GM23338 (cell line): ENCODE measurements at places on chromosomes 5 and 9.

GRCh38 chr9:71147368-71147767, 25.9 kb upstream of the TRPM3 start:
- no peaks in the 10 kb centered on the region for H3K36me3 ChIP-seq
- no peaks in the 10 kb centered on the region for H3K27me3 ChIP-seq
- no peak overlapping the region for H3K4me3 ChIP-seq
- no peak overlapping the region for H3K27ac ChIP-seq
- DNase-seq: no peak

DNA sequence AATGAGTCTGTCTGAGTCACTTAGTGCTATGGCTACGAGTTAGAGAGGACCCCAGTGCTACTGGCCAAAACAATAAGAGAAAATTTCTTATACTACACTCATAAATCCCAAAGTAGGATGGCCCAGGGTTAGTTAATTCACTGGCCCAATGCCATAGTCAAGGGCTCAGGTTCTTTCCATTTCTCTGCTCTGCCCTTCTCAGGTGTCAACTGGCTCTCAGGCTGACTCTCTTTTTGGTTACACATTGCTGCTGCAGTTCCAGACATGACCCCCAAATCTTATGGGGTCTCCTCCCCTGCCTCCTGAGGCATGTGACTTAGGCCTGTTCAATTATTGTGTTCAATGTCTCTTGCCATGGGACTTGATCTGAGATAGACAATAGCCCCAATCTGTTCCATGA, 70.4 kb downstream of the ARHGEF37 start:
- H3K36me3 ChIP-seq: no peaks in the 10 kb centered on the region
- H3K4me1 ChIP-seq: no peaks in the 10 kb centered on the region
- H3K27me3 ChIP-seq: no peaks in the 10 kb centered on the region

DNA sequence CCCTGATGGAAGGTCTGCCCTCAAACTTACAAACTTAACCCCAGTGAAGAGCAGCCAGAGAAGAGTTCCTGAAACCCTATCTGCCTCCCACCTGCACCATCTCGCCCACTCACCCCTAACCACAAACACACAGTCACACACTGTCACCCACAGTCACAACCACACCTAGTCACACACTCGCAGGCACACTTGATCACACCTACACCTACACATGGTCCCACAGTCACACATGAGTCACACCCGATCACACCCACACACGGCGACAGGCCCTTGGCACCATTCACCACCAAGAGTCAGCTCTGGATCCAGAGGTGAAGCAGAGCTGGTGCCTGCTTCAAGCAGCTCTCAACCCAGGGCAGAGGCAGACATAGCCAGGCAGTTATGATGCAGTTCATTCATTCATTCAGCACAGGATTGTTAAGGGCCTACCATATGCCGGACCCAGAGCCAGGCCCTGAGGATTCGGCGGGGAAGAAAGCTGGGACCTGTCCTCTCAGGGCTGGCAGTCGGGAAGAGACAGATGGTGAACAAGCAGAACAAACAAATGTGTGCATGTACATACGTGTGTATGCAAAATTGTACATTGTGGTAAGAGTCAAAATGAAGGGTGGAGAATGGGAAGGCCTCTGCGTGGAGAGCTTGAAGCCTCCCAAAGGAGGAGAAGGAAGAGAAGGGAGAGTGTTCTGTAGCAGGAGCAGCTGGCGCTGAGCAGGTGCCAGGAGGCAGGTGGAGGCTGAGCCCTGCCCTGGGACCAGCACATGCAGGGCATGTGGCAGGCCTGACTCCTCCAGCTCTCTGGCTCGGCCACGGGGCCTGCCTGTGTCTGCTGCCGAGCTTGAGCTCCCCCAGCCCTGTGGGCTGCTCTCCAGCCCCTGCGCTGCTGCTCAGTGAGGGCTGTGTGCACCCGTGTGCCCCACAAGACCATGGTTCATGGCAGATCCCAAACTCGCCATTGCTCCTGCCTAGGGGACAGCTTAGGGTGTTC, 6.4 kb downstream of the TSPAN17 start:
- no peaks in the 10 kb centered on the region for H3K36me3 ChIP-seq
- DNase-seq: no peak
- no peak overlapping the region for H3K4me3 ChIP-seq
- H3K27me3 ChIP-seq: no peaks in the 10 kb centered on the region

GRCh38 chr5:10145923-10146401, 103.7 kb downstream of the ATPSCKMT start:
- peak; percentile 47 for DNase-seq
- no peaks in the 10 kb centered on the region for H3K36me3 ChIP-seq
- no peaks in the 10 kb centered on the region; the same call in 1 of the 2 replicates for H3K4me1 ChIP-seq
- H3K27me3 ChIP-seq: no peaks in the 10 kb centered on the region
- no peak overlapping the region for H3K4me3 ChIP-seq
- H3K27ac ChIP-seq: no peak overlapping the region

DNA sequence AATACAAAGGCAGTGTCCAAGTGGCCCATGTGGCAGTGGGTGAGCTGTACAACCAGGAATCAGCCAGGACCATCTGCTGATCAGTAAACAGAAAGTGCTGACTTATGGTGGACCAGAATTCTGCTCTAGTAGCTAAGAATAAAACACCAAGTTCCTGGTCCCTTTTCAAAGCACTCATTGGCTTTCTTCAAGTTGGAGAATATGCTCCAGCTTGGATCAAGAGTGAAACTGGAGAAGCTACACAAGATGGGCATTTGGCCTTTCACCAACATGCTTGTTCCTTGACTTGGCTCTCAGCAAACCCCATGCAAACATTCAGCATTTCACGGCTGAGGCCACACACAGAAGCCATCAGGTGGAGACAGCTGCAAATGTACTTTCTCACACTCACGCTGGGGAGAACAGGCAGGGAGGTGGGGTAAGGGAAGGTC, 32.1 kb downstream of the MARCHF3 start:
- H3K36me3 ChIP-seq: no peaks in the 10 kb centered on the region
- no peaks in the 10 kb centered on the region; the same call in 1 of the 2 replicates for H3K4me1 ChIP-seq
- H3K4me3 ChIP-seq: no peak overlapping the region
- no peak for DNase-seq
- H3K27ac ChIP-seq: no peak overlapping the region

DNA sequence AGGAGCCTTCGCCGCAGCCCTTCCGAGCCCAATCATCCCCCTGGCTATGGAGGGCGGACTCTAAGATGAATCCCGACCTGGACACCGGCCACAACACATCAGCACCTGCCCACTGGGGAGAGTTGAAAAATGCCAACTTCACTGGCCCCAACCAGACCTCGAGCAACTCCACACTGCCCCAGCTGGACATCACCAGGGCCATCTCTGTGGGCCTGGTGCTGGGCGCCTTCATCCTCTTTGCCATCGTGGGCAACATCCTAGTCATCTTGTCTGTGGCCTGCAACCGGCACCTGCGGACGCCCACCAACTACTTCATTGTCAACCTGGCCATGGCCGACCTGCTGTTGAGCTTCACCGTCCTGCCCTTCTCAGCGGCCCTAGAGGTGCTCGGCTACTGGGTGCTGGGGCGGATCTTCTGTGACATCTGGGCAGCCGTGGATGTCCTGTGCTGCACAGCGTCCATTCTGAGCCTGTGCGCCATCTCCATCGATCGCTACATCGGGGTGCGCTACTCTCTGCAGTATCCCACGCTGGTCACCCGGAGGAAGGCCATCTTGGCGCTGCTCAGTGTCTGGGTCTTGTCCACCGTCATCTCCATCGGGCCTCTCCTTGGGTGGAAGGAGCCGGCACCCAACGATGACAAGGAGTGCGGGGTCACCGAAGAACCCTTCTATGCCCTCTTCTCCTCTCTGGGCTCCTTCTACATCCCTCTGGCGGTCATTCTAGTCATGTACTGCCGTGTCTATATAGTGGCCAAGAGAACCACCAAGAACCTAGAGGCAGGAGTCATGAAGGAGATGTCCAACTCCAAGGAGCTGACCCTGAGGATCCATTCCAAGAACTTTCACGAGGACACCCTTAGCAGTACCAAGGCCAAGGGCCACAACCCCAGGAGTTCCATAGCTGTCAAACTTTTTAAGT, 819 bp downstream of the ADRA1B start:
- no peak overlapping the region for H3K27ac ChIP-seq
- no peak for DNase-seq
- peaks cover 8% of the 10 kb centered on the region; the same call in 1 of the 2 replicates for H3K4me1 ChIP-seq
- peak overlapping the region; percentile 62 for H3K4me3 ChIP-seq
- H3K36me3 ChIP-seq: no peaks in the 10 kb centered on the region
- H3K27me3 ChIP-seq: peaks cover 43% of the 10 kb centered on the region

- H3K4me1 ChIP-seq: peaks cover 18% of the 10 kb centered on the region
- no peaks in the 10 kb centered on the region for H3K27me3 ChIP-seq
- no peaks in the 10 kb centered on the region for H3K36me3 ChIP-seq
- no peak overlapping the region for H3K27ac ChIP-seq
Measured at GRCh38 chr5:158538506-158539074, 561.1 kb downstream of the EBF1 start.

DNA sequence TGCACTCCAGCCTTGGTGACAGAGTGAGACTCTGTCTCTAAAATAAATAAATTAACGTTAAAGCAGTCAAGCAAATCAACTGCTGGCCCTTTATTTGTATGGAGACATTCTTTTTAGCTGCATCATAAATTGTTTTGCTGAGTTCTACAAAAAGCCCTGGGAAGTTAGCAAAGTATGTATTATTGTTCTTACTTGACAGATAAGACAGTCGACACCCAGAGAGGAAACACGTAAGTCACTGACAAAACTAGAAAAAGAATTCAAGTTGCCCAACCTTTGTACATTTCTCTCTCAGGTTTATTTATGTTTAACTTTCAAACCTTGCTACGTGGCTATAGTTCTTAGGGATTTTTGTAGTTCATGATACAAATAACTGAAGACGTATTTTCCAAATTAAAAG, 40.4 kb upstream of the MACIR start:
- H3K4me1 ChIP-seq: peaks cover 4% of the 10 kb centered on the region; the same call in 1 of the 2 replicates
- DNase-seq: no peak
- H3K4me3 ChIP-seq: no peak overlapping the region
- no peaks in the 10 kb centered on the region for H3K36me3 ChIP-seq
- H3K27me3 ChIP-seq: no peaks in the 10 kb centered on the region
- no peak overlapping the region for H3K27ac ChIP-seq

GRCh38 chr9:22037954-22038690, 29.0 kb upstream of the CDKN2B start:
- H3K36me3 ChIP-seq: no peaks in the 10 kb centered on the region
- DNase-seq: peak; percentile 18
- no peak overlapping the region for H3K4me3 ChIP-seq

DNA sequence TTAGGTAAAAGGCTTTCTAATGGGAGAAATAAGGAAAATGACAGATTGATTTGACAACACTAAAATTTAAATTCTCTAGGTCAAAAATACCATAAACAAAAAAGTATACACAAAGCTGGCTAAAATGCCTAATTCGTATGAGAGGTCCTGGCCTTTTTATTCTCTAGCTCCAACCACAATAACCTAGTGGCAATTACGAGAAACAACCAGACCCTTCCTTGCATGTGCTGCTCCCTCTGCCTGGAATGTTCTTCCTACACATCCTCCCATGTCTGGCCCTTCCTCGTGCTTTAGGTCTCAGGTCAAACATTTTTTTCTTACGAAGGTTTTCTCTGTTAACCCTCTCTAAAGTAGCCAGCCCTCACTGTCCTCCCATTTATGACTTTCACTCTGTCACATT, 176.4 kb upstream of the PLPPR1 start:
- H3K27ac ChIP-seq: no peak overlapping the region
- DNase-seq: peak; percentile 58
- no peak overlapping the region for H3K4me3 ChIP-seq
- no peaks in the 10 kb centered on the region for H3K36me3 ChIP-seq

DNA sequence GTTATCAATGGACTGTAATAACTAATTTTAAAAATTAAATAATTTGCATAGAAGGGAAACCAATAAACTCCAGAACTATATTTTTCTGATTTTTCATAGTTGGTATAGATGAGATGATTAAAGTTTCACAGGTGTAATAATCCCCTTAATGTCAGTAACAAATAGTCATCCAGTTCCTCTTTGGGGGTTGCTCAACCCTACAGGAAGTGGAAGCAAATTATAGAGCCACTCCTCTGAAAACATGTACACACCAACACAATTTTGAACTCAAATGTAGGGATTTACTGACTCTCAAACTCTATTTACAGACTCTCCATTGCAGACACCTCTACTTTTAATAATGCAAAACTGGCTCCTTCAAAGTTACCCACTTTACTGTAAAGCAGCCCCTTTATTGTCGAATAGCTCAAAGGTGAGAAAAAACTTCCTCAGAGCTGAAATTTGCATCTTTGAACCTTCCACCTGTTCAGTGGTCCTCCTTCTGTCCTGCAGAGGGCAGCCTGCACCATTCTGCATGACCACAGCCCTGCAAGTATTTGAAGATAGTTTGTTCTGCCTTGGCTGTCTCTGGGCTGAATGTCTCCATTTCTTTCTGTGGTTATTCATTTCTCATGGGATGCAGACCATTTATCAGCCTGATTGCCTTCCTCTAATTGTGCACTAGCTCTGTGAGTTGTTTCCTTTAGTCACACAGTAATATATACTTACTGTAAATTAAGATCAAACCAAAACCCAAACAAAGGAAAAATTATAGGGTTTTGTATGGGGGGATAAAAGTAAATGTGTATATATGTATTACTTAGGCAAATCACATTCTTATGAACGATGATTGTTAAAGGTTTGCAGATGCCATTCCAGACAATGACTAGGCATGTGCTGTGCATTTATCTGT, 383.2 kb upstream of the SGCD start:
- no peak overlapping the region for H3K4me3 ChIP-seq
- no peak overlapping the region for H3K27ac ChIP-seq
- no peaks in the 10 kb centered on the region for H3K36me3 ChIP-seq
- peak; percentile 77 for DNase-seq
- H3K4me1 ChIP-seq: no peaks in the 10 kb centered on the region
- no peaks in the 10 kb centered on the region for H3K27me3 ChIP-seq

DNA sequence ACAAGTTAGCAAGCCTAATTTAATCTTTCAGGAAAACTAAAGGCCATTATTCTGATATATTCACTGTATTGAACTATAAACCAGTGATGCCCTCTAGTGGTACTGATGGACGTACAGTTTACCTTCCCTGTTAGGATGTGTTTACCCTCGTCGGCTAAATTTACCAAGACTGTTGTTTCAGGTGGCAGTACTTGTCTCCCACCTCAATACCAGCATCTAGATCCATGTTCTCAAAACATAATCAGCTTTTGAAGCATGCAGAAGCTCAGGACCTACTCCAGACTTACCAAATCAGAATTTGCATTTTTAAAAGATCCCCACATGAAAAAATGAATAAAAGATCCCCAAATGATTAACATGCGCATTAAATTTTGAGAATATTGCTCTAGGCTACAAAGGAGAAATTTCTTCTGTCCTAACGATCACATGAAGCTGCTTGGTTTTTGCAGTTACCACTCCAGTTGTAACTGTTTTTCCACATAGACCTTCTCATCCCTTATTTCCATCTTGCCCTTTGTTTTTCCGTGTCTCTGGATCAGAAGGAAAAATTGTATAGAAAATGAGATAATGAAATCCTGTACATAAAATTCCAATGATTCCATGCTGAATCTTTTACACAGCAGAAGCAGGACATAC, 3.2 kb upstream of the BAAT start:
- H3K4me1 ChIP-seq: 0 out of 2 replicates have a peak, but pooled peaks cover 5% of the 10 kb centered on the region
- DNase-seq: peak; percentile 86
- peak overlapping the region; percentile 15; the same call in 1 of the 2 replicates for H3K27ac ChIP-seq
- H3K27me3 ChIP-seq: no peaks in the 10 kb centered on the region

- H3K27ac ChIP-seq: no peak overlapping the region
- no peak for DNase-seq
- no peaks in the 10 kb centered on the region for H3K4me1 ChIP-seq
- H3K27me3 ChIP-seq: no peaks in the 10 kb centered on the region
- H3K36me3 ChIP-seq: no peaks in the 10 kb centered on the region
- no peak overlapping the region for H3K4me3 ChIP-seq
Measured at GRCh38 chr9:101912698-101913097, 174.3 kb upstream of the GRIN3A start.

- no peak overlapping the region for H3K27ac ChIP-seq
- no peak overlapping the region for H3K4me3 ChIP-seq
- no peaks in the 10 kb centered on the region for H3K4me1 ChIP-seq
- H3K27me3 ChIP-seq: no peaks in the 10 kb centered on the region
- H3K36me3 ChIP-seq: no peaks in the 10 kb centered on the region
Measured at GRCh38 chr5:172731680-172732074, 39.3 kb downstream of the DUSP1 start.
